AG10803 (cell line): ENCODE measurements at places on chromosomes 5 and 9.

- no peak for DNase-seq
Observed at GRCh38 chr5:39055027-39055767, 19.0 kb downstream of the RICTOR start.

- no peak for DNase-seq
Observed at GRCh38 chr5:85896514-85896913, 721.2 kb upstream of the COX7C start.

GRCh38 chr5:122415030-122415800 lies 103.2 kb downstream of the SNCAIP start:
- peak; percentile 74 for DNase-seq

- DNase-seq, result peak; percentile 86
Observed at GRCh38 chr5:159805021-159805420, 111.3 kb upstream of the ADRA1B start.

- DNase-seq, result peak; percentile 61
Observed at GRCh38 chr9:129725795-129726251, 27.0 kb downstream of the PTGES start.

- no peak for DNase-seq
Observed at GRCh38 chr5:67395790-67396418, 199.3 kb upstream of the CD180 start.

GRCh38 chr5:39479537-39479936 lies 54.8 kb upstream of the DAB2 start:
- no peak for DNase-seq

DNA sequence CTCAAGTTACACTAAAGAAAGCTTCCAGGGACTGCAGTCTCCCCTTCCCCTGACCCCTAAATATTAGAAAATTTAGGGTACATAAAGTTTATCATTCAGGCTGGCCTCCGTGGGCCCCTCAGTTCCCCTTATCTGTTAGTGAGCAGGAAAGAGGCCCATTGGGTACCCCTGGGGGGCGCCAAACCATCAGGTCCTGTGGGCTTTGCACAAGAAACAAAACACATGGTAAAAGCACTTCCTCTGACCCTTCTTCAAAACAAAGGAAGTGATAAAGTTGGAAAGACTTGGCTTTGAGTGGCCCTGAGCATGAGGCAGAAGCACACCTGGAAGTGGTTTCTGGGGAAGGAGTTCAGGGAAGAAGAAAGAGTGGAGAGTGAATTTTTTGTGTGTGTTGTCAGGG lies 213.0 kb downstream of the SMARCA2 start:
- DNase-seq, result no peak

DNA sequence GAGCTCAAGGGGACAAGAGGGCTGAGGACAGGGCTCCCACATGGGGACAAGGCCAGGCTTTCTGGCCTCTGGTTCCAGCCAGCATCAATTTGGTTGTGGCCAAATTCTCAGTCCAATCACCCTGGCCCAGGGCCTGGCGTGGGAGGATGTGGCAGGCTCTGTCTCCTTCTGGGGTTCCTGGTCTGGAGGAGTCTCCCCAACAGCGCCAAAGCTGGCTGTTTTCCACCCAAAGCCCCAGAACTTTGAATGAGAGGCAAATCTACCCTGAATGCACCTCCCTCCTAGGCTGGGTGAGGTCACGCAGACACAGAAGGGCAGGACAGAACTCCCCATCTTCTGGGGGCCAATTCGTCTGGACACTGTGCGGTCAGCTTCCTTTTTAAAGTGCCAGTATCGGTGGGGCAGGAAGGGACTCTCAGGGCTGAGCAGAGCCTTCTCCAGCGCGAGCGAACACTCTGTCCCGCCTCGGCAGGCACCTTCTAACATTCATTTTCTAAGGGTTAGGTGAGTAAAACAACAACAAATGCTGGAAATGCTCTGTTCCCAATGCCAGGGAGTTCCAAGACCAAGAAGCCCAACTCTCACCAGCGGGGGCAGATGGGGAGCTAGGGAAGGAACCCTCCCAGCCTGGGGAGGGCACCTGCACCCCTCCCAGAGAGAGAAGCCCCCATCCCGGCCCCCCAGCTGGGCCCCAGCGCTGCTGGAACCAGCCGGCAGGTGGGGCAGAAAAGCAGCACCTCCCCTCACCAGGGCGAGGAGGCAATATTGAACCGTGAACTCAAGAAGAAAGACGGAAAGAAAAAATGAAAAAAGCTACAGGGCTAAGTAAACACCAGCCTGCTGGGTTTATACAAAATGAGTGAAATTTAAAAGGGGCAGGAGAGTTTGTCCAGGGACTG lies 3.7 kb upstream of the DPM2 start:
- no peak for DNase-seq

- DNase-seq, result peak; percentile 29
Observed at GRCh38 chr9:91282292-91282691, 79.4 kb downstream of the AUH start.

GRCh38 chr5:6452622-6453504 lies 4.2 kb downstream of the UBE2QL1 start:
- no peak for DNase-seq

GRCh38 chr9:125989524-125990180 lies 242.5 kb downstream of the PBX3 start:
- no peak for DNase-seq

DNA sequence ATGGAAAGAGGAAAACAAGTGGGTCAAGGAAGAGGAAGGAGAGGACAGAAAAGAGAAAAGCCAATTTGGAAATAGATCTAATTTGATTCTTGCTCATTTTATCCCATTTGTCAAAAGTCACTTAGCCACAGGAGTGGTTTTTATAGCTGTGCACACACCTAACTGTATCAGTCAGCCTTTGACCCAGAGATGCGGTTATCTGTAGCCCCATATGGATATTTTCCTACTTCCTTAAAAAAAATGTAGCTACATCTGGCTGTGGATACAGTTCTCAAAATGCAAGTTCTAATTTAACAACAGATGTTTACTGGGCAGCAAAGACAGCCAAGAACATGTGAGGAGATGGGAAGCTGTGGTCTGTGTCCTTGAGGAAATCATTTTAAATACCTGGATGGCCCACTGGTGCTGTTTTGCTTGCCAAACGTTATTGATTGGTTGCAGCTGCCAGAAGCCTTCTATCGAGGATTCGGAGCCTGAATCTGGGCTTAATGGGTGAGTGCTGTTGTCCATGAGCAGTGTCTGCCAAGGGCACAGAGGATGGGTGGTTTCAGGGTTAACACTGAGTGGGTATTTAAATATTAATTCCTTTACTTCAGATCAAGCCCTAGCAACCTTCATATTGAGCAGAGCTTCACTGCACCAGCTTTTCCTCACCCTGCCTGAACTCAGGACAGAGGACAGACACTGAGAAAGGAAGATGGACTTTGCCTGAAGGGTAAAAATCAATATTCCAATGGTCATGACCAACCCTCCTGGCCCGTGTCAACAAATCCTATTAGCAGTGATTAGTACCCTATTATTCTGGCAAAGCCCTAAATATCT lies 92.2 kb downstream of the APBA1 start:
- no peak for DNase-seq

- peak; percentile 61 for DNase-seq
Observed at GRCh38 chr9:134689321-134690181, 47.9 kb downstream of the COL5A1 start.

GRCh38 chr5:18114151-18114757 lies 480.0 kb downstream of the TAF11L14 start:
- no peak for DNase-seq

GRCh38 chr5:65663804-65664521 lies 39.1 kb downstream of the SHLD3 start:
- DNase-seq, result peak; percentile 22

- peak; percentile 88 for DNase-seq
Observed at GRCh38 chr5:10355071-10355889, 1.8 kb downstream of the MARCHF6 start.

- no peak for DNase-seq
Observed at GRCh38 chr9:110876929-110877328, 161.3 kb downstream of the LPAR1 start.

DNA sequence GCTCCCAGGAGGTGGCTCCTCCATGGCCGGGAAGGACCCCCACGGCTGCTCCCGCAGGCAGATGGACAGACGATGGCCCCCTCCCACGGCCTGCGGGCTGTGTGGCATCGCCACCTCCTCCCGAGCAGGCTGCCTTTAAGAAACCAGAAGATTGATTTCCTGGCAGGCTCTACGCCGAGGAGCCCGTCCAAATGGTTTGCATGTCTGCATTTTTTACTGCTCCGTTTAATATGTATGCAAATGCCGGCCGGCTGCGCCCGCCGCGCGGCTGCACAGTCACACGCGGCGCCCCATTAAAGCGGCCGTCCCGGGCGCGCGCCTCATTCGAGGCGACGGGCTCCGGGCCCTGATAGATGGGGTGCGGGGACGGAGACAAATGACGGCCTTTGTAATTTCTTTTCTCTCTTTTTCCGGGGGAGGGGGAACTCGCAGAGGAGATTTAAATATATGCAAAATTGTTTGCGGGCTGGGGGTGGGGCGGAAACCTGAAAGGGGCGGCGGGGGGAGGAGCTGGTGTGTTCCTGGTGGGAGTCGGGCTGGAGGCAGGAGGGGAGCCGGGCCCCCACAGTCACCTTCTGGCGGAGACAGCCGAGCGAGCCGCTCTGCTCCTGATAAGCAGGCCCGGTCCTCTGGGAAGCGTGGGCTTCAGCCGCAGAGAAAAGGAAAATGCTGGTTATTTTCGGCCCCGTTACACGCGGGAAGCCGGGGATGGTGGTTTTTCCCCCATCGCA lies 158.7 kb upstream of the IER5L start:
- DNase-seq, result peak; percentile 82

- no peak for DNase-seq
Observed at GRCh38 chr9:92440751-92441046, 16.4 kb upstream of the OMD start.

DNA sequence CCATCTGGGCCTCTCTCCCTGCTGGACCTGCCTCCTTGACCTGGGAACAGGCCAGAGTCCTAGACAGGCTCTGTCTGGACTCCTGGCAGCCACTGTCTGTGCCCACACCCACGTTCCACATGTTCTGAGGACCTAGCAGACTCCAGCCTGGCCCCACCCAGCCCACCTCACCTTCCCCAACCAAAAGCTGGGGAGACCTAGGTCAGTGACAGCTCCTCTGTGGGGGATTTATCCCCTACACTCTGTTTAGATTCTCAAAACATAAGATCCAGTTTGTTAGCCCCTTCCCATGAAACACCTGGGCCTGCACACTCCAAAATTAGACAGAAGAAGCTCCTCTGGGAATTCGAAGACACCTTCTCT lies 59.8 kb upstream of the ADAMTS2 start:
- DNase-seq, result no peak

GRCh38 chr5:153365547-153365946 lies 124.9 kb upstream of the GRIA1 start:
- no peak for DNase-seq

DNA sequence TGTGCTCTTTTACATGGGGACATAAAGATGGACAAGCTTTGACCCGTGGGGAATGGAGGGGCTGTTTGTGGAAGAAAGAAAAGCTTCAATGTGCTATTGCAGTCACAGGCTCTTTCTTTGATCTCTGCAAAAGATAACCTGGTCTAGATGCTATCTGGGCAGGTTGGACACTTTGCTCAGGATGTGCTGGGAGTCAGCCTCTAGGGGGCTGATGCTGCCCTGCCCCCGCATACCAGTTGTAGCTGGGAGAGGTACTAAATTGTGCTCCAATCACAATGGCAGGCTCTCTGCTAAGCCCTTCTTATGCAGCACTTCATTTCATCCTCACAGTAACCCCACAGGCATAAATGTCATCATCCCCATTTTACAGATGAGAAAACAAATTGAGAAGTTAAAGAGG lies 67.2 kb downstream of the PSD2 start:
- DNase-seq, result no peak

DNA sequence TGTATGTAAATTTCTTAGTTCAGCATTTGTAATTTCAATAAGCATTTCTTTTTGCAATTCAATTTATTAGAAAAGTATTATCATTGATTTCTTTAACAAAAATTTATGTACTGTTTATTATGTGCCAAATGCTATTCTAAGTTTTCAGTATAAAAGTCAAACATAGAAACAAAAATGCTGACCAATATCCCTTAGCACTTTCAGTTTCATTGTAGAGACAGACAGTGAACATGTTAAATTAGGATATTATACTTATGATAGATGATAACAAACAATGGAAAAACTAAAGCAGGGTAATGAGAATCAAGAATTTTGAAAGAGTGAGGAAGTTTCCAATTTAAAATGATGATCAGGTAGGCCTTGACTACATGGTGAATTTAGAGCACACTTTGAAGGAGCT lies 1106.0 kb downstream of the TAF11L14 start:
- no peak for DNase-seq

DNA sequence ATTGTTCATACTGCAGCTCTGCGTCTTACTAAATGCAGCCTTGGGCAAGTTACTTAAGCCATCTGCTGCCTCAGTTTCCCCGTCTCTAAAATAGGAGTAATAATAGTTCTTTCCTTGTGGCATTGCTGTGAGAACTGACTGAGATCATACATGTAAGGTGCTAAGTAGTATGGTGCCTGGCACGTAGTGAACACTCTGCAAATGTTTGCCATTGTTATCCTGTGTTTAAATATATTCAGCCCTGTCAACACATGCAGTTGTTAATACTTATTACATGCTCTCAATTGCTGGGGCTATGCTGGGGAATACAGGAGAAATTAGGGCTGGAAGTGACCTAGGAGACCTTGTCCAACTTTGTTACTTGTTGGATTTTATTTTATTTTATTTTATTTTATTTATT lies 105.2 kb upstream of the RAI14 start:
- DNase-seq, result no peak

GRCh38 chr5:124909734-124910133 lies 163.3 kb upstream of the ZNF608 start:
- no peak for DNase-seq

DNA sequence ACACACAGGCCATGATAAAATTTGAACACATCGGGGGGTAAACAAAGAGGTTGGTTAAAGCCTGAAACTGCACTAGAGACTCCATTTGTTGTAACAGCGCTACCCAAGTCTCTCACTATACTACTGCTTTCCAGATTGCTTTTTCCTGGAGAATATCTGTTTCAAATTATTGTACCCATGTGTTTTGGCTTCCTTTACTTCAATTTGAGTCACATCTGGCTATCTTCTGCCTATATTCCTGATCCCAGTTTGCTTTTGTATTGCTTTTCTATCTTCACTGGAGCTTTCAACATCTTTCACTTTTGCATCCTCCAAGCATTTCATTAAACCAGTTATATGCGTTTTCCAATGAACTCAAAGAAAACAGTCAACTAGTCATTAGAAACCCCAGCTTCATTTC lies 404.7 kb downstream of the MLLT3 start:
- no peak for DNase-seq

DNA sequence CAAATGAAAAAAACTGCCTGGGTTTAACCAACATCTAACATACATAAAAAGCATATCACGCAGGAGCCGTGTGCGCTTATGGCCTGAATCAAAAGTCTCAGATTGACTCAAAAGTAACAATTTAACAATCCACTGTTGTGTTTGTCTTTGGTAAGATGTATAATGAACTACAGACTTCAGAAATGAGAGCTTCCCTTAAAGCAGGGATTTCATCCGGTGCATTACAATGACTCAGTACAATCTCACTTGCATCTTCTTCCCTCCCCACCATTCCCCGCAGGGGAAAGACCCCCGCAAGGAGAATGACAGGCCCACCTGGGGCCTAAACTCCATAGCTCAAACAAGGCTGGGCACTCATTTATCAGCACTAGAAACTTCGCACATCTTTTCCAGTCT lies 1.4 kb downstream of the ZFR start:
- peak; percentile 43 for DNase-seq
